T-cell (primary cell): ENCODE measurements at places on chromosomes 12 and 14. TPM values are rescaled to one million over a fixed set of nuclear protein-coding genes. Genes with fewer than 3 reads are reported as not detected.

- DNase-seq, result no peak
Observed at GRCh38 chr12:48572326-48572725, 2.5 kb upstream of the LALBA start.

GUCY2C gene
- not detected for total RNA-seq

DNA sequence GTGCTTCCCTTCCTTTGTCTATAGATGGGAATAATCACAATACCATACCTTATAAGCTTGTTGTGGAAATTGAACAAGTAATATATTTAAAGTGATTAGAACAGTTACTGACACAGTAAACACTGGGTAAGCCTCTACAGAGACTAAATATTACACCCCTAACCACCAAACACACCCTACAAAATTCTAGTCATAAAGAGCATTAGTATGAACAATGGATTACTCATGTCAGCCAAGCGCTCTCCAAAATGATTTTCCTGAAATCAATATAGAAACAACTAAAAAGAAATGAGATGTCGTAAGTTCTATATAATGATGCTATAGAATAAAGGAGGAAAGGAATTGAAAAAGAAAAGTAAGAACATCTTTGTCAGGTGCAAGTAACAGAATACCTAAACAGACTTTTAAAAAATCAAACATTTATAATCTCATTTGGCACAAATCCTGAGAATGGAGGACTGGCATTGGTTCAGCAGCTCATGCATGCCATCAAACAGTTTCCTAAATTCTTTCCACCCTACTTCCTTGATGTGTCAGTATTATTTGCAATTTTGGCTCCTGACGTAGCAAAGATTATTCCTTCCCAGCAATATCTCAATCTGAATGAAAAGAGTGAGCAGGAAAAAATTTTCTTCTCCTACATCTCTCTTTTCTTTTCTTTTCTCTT, 118.0 kb downstream of the SINHCAF start:
- DNase-seq, result no peak

CCDC60 gene
- total RNA-seq, result not detected

ACTR10 gene
- total RNA-seq, result 42.3 TPM

YLPM1 gene
- 101 TPM for total RNA-seq

LRR1 gene
- 7.6 TPM for total RNA-seq
